ENCODE measurements at places on chromosomes 13 and 19. TPM values are rescaled to one million over a fixed set of nuclear protein-coding genes. Genes with fewer than 3 reads are reported as not detected.

Gene LEUTX
- not detected for total RNA-seq

Gene GRIK5
- total RNA-seq, result 2.0 TPM

Gene DZIP1
- total RNA-seq, result 23.6 TPM

Gene SPRED3
- 0.46 TPM for total RNA-seq

Gene ZNF776
- total RNA-seq, result 10.4 TPM

Gene OR7A5
- not detected for total RNA-seq

Gene MPV17L2
- total RNA-seq, result 12.0 TPM

Gene IFNL1
- total RNA-seq, result not detected
